ENCODE measurements at places on chromosomes 6 and 20.

GRCh38 chr6:127460465-127460864, 1.3 kb upstream of the KIAA0408 start:
- DNase-seq = no peak

GRCh38 chr6:136728033-136728939, 64.0 kb downstream of the MAP3K5 start:
- no peak for DNase-seq

- no peak for DNase-seq
Observed at GRCh38 chr6:128124713-128125112, 223.9 kb upstream of the THEMIS start.

DNA sequence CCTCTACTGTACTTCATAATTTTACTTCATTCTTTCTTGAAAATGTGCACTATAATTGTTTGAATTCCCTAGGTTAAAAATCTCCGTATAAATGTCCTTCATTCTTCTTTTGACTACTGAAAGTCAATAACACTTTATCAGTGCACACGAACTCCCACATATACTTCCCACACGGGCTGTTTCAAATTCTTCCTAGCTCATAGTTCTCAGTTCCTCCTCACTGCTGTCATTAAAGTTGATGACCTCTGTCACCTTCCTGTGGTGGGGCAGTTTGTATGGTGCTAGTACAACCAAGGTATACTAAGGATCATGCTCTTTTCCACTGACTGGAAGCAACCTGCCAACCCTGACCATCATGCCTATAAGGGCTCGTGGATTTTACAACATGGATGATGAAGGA, 40.0 kb upstream of the CD2AP start:
- DNase-seq = no peak

GRCh38 chr6:37110500-37111461, 59.2 kb upstream of the PIM1 start:
- DNase-seq = no peak

DNA sequence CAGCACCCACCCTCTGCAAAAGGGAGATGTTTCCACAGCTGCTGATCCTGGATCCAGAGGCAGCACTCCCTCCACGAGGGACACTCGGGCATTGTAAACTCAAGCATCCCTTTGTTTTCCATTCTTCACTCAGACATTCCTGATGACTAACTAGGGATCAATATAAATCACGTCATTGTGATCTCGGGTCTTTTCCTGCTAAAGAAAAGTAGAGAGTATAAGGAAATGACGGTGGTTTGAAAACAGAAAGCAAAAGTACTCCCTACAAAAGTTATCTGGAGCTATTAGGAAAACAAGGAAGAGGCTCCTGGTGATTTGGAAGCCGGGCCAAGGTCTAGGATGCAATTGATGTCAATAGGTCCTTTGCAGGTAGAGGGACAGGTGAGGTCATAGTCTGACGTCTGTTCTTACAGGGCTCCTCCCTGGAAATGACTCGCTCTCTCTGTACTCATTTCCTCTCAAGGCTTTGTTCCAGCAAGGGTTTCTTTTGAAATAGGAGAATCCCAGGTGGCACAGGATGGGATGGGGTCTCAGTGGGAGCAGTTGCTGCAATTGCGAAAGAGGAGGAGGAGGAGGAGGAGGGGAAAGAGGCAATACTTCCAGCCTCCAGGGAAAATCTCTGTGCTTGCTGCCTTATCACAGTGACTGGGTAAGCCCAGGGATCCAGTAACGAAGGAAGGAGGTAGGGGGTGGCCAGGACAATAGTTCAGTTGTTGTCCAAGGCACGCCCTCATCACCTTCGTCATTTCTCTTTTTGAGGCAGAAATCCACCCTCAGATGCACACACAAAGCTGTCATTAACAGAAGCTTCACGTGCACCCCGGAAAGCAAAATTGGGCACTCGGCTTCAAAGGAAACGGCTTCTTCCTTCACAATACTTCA, 222.8 kb downstream of the LY86 start:
- DNase-seq = peak; percentile 70

DNA sequence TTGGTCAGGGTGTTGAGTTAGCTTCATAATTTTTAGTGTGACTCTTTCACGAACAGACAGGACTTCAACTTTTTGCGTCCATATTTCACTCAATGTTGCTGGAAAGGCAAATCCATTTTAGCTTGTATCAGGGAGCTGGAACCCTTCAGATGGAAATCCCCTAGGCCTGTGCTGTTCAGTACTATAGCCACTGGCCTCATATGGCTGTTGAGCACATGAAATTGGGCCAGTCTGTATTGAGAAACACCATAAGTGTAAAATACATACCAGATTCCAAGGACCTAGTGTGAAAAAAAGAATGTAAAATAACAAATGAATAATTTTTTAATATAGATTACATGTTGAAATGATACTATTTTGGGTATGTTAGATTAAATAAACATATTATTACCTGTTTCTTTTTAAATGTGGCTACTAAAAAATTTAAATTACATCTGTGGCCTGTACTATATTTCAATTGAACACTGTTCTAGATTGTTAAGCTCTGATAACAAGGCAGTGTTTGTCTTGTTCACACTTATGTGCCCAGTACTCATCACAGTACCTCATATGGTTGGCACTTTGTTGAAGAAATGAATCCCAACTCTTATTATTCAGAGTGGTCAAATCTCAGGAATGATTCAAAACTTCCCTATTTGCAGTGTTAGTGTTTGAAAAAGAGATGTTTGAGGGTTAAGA, 34.3 kb downstream of the CTNNBL1 start:
- no peak for DNase-seq

- DNase-seq = no peak
Observed at GRCh38 chr6:106745197-106745770, 115.9 kb downstream of the QRSL1 start.

- no peak for DNase-seq
Observed at GRCh38 chr20:16539280-16540021, 33.8 kb downstream of the KIF16B start.

GRCh38 chr6:46637933-46638332, 14.7 kb downstream of the CYP39A1 start:
- DNase-seq = no peak

GRCh38 chr20:33999025-33999649, 5.4 kb downstream of the RALY start:
- no peak for DNase-seq

GRCh38 chr6:22954749-22955385, 385.5 kb downstream of the HDGFL1 start:
- DNase-seq = no peak

DNA sequence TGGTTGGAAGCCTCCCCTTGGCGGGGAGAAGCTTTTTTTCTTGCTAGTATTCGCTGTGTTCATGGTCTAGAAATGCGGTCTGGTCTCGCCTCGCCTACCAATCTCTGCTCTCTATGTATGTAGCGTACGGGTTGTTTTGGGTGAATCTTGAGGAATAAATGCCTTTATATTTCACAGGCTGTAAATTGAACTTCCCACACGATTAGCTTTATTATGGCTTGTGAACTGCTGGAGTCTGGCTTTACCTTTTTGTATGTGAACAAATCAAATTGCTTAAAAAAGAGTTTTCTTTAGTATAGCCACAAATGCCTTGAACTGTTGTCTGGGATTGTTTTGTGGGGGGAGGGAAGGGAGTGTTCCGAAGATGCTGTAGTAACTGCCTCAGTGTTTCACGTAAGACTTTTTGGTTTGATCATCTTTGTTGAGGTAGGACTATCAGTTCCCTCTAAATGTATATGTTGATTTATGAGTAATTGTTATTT, 2.2 kb downstream of the INSM1 start:
- DNase-seq = no peak

DNA sequence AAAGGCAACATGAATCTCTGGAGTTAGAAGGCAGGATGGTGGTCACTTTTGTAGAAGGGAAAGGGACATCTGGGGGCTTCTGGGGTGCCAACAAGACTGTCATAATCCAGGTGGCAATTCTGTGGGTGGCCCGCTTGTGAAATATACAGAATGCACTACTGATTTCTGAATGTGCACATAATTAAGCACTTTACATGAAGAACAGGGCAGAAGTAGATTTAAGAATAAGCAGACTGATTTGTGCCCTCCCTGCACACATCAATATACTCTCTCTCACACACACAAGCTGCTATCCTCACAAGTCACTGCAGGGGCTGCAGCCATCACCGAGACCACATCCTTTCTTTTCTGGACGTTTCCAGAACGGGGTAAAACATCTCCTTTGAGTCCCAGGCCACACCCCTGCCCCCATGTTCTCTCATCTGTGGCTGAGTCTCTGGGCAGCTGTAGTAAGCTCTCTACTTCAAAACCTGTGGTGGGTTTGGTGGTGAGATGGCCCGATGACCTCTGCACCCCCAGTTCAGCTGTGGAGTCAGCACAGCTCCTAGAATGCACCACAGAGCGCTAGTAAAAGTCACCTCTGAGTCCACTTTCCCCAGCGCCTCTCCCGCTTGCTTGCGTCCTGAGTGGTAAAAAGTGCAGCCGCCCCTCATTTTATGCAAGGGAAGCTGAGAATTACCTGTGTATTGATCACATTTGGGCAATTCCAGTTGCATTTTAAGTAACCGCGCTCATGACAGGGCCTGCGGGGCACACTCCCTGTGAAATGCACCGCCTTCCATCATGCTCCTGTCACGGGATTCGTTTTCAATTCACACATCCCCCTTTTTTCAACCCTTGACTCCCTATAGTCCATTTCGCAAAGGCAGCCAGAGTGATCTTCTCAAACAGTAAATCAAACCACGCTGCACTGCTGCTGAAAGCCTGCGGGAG, 115.5 kb downstream of the NFATC2 start:
- DNase-seq = no peak

- no peak for DNase-seq
Observed at GRCh38 chr20:18496042-18496441, 983 bp downstream of the RBBP9 start.

GRCh38 chr6:604579-604978, 52.3 kb downstream of the HUS1B start:
- DNase-seq = no peak

- no peak for DNase-seq
Observed at GRCh38 chr20:42706759-42707158, 482.9 kb downstream of the PTPRT start.

DNA sequence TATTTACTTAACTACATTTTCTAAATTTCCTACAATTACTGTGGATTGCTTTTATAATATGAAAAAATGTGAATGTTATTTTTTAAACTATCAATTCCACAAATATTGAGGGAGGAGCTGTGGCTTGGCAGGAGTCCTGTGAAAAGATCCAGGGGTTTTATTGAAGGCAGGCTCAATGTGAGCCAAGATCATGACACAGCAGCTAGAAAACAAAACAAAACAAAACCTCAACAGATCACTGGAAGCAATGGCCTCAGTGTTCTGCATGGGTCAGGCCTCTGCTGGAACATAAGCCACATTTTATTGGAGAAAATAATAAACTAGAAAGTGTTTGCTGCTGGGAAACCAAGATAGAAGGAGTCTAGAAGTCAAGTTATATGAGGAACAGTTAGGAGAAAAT, 19.4 kb upstream of the RCAN2 start:
- DNase-seq = no peak

- DNase-seq = no peak
Observed at GRCh38 chr6:29561091-29561490, 1.6 kb upstream of the UBD start.

GRCh38 chr6:95413789-95414188, 163.5 kb upstream of the MANEA start:
- DNase-seq = no peak

- no peak for DNase-seq
Observed at GRCh38 chr6:47737406-47737805, 39.0 kb downstream of the ADGRF4 start.

GRCh38 chr20:58402305-58402704, 13.3 kb downstream of the VAPB start:
- DNase-seq = no peak

GRCh38 chr6:39225543-39225942, 3.7 kb downstream of the KCNK5 start:
- DNase-seq = no peak

GRCh38 chr20:33694639-33695012, 8.4 kb upstream of the E2F1 start:
- no peak for DNase-seq

GRCh38 chr6:44105993-44106740, 21.1 kb downstream of the MRPL14 start:
- DNase-seq = no peak

GRCh38 chr20:63574156-63574828, at the start of gene HELZ2:
Gene HELZ2, minus strand, starts transcription at chr20:63574239. Its CDS starts 1,854 bp downstream, at chr20:63572385.
- DNase-seq = peak; percentile 98

GRCh38 chr20:48092596-48093280, 307.5 kb upstream of the SULF2 start:
- no peak for DNase-seq

- peak; percentile 53 for DNase-seq
Observed at GRCh38 chr6:100228834-100229441, 234.9 kb upstream of the MCHR2 start.

DNA sequence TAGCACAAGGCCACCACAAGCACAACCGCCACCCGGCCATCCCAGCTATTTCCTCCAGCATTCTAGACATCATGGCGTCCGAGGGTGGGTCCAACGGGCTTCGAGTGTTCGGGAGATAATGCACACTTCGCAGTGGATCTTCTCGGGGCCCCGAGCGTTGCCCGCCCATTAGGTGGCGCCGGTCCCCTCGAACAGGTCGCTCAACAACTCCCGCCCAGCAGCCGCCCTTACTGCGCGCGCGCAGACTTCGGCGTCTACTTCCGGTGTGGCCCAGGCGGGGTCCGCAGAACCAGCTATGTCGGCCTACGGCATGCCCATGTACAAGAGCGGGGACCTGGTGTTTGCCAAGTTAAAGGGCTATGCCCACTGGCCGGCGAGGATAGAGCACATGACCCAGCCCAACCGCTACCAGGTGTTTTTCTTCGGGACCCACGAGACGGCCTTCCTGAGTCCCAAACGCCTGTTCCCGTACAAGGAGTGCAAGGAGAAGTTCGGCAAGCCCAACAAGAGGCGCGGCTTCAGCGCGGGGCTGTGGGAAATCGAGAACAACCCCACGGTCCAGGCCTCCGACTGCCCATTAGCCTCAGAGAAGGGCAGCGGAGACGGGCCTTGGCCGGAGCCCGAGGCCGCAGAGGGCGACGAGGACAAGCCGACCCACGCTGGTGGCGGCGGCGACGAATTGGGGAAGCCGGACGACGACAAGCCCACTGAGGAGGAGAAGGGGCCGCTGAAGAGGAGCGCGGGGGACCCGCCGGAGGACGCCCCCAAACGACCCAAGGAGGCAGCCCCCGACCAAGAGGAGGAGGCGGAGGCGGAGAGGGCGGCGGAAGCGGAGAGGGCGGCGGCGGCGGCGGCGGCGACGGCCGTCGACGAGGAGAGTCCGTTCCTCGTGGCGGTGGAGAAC, at the start of gene HDGFL1:
HDGFL1 (plus strand) TSS at position 286 of the 904 bp plus-strand sequence; CDS start at position 296, 10 bp downstream.
- no peak for DNase-seq

DNA sequence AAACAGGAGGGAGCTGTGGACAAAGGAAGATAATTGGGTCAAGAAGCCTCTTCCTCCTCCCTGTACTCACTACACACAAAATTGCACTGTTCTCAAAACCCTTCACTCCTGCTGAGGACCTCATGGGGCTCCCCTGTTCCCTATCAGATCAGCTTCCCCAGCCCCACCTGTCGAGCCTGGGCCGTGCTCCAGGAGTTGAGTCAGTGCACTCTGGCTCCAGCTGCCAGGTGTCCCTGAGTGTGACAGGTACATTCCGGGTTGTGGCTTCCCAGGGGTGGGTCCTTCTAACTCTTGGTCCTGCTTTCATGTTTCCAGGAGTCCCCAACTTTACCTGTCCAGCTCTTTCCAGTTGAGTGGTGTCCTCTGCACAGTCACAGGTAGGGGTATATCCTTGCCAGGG, 8.4 kb downstream of the RAB5IF start:
- DNase-seq = no peak

GRCh38 chr6:157380458-157380778, 572 bp upstream of the ZDHHC14 start:
- no peak for DNase-seq

All from HTR-8/SVneo (cell line).